Kidney (tissue), 22 donors: ENCODE measurements at places on chromosomes 12 and 14. TPM values are rescaled to one million over a fixed set of nuclear protein-coding genes. Genes with fewer than 3 reads are reported as not detected.

The COL2A1 gene
- not detected for total RNA-seq

The ACSM4 gene
- not detected for total RNA-seq

The CD69 gene
- 25.0 TPM for total RNA-seq

The HOTAIR gene
- total RNA-seq, result 0.76 TPM

The ARHGAP9 gene
- total RNA-seq, result 18.1 TPM

The SDS gene
- total RNA-seq, result 1.0 TPM

The PTPN21 gene
- total RNA-seq, result 23.2 TPM

The RGS6 gene
- 1.1 TPM for total RNA-seq

The GLIPR1L2 gene
- total RNA-seq, result 1.1 TPM

The GPR132 gene
- 4.2 TPM for total RNA-seq

The BBOF1 gene
- total RNA-seq, result 14.6 TPM

The MORN3 gene
- total RNA-seq, result 1.9 TPM

The MYH7 gene
- total RNA-seq, result 0.06 TPM
